T-helper 1 cell (primary cell): ENCODE measurements at places on chromosomes 5 and 9.

DNA sequence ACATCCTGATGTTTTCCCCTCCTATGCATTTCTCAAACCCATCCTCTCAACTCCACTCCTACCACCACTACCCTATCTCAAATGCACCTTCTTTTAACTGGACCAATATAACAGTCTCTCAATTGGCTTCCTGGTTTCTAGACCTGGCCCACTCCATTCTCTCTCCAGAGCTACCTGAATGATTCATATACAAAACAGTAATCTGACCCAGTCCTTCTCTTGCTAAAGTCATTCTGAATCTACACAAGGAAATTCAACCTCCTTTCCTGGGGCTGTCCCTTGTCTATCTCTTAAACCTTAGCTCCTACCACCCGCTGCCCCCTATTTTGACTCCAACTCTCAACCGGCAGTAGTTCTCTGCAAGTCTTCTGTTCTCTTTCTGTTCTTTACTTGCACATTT lies 97.2 kb downstream of the PCSK1 start:
- DNase-seq = no peak

- DNase-seq = no peak
These were observed 2229.2 kb upstream of the C9orf72 start for GRCh38 chr9:29802454-29802853.

DNA sequence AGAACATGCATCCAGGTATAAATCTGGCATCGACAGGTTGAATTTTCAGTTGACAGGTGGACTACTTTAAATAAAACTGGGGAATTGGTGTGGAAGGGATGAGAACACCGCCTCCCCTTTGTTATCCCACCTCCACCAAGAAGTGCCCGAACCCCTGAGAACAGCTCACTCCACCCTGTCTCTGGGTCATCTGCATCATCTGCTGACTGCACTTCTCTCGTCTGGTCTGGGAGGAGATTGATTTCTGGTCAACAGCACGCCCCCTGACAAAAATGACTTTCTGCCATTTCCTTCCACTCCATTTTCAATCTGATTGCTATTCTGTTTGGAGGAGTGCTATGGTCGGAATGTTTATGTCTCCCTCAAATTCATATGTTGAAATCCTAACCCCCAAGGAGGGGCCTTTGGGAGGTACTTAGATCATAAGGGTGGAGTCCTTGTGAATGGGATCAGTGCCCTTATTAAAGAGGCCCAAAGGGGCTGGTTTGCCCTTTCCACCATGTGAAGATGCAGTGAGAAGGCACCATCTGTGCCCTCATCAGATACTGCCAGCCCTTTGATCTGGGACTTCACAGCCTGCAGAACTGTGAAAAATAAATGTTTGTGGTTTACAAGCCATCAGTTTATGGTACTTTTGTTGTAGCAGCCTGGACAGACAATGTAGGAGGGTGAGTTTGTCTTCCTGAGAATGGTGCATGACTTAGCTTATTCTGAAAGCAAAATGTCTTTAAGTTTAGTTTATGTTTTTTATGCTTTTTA lies 145.7 kb downstream of the EGFLAM start:
- no peak for DNase-seq

DNA sequence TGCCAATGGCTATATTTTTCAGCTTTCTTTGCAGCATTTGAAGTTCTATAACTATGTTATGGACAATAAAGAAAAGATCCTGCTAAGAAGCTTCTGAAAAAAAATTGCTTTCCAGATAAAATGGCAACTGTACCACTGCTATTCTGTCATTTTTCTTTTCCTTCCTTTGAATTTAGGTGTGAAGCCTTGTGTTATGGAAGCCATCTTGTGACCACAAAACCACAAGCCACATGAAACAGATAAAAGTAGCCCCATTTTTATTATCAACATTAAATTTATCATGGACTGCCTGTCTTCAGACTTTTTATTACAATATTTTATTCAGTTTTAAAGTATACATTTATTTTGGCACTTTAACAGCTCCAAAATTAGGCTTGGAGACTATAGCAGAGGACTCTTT lies 289.9 kb upstream of the ACTBL2 start:
- DNase-seq = no peak

GRCh38 chr9:105194234-105194633 lies 50.2 kb upstream of the SLC44A1 start:
- DNase-seq = no peak

DNA sequence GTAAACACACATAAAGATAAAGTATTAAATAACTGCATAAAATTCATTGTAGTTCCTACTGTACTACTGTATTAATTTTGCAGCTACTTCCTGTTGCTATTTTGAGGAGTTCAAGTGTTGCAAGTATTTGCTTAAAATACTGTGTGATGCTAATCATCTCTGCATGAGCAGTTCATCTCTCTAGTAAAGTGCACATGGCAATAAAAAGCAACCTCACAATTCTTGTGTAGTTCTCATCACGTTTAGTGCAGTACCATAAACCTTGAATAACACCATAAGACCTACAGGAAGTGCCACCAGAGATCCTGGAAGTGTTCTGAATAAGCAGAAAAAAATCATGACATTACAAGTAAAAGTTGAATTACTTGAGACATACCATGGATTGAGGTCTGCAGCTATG lies 34.6 kb downstream of the CPLANE1 start:
- no peak for DNase-seq

DNA sequence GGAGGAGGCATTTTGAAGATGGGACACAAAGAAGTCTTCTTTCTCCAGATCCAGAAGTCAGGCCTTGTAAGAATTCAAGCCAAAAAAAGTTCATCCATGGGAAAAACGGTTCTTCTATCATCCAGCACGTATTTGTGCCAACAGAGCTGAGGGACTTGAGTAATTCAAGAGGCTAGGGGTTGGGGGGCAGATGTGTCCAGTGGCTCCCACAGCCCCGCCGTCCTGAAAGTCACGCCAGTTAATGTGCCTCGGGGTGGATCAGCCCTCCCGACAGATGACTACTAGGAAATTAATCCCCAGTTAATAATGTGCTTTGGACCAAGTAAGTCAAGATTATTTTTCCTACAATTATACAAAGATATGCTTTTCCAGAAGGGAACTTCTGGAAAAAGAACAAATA lies 23.4 kb downstream of the NREP start:
- DNase-seq = no peak

DNA sequence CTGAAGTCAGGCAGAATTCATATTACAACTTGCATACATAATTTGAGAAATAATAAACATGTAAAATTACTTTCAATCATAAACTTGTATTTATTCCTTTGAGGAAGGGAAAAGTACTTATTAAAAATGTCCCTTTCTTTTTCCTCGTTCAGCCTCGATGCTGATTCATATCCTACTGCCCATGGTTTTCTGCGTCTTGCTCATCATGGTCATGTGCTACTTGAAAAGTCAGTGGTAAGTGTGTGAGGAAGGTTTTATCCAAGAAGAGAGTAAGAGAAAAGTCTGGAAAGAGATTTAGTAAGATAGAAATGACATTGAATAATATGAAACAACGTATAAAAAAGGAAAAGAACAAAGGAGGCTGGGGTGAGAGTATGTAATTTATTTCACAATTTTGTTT lies 85.9 kb downstream of the OSMR start:
- DNase-seq = no peak

DNA sequence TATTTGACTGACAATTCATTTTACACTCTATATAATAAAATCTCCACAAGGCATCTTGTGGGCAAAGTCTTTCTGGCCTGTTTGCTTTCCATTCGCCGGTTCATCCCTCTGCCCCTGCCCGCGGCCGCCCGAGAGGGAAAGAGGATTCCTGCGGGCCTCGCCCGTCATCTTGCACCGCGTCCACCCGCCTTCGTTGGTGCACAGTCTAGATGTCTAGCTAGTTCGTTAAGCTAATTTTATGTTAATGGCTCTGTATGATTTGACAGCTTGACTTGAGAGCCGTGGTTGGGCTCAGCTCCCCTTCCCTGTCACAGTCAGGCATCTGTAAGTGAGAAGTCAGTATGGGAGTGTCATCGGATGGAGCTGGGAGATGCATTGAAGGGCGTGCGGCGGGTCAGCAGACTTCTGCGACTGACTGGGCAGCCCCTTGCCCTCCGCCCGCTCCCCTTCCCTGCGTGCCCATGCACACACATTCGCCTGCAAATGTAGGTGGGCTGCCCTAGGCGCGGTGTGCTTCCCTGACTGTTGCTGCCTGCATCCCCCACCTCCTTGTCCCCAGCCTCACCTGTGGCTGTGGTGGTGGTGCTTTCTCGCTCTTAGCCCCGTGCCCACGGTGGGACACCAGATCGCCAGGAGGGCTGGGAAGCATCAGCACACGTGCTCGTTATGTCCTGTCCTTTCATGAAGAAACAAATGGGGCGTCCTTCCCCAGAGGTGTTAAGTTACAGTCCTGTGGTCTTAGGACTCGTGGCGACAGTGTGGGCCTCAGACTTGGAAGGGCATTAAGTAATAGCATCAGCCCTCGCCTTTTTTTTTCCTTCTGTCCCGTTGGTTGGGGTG lies 25.9 kb upstream of the PRDM12 start:
- DNase-seq = no peak

GRCh38 chr9:104869811-104870210 lies 58.1 kb downstream of the ABCA1 start:
- no peak for DNase-seq

GRCh38 chr5:139696894-139697658 lies 48.9 kb downstream of the CXXC5 start:
- DNase-seq = no peak

DNA sequence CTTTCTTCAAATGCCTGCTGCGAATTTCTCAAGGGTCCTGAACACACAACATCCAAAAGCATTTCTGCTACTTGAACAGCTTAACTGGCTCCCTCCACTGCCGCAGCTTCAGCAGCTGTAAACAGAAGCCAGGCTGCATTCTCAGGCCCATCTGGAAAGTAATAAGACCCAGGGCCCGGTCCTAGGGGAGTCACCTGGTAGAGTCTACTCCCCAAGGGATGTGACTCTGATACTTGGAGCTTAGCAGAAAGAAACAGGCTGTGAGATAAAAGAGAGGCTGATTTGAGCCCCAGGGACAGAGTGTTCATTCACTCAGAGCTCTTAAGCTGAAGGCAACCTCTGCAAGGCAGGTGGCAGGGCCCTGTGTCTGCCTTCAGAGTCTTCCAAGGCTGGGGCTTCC lies 356.8 kb downstream of the SPOCK1 start:
- DNase-seq = no peak

DNA sequence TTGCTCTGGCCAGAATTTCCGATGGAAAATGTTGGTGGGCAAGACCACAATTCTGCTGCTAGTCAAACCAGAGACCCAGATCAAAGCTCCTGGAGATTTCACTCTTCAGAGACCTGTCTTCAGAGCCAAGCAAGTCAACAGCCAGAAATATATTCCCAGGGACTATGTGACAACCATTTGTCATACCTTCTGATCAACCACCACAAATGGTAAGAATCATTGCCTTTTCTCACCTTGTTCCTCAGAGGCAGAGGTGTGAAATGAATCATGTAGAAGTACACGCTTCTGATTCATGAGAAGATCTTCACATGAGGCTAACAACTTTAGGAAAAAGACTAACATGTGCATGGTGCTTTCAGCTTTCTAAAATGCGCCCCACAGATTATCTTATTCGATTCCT lies 53.5 kb downstream of the SUSD1 start:
- DNase-seq = no peak

DNA sequence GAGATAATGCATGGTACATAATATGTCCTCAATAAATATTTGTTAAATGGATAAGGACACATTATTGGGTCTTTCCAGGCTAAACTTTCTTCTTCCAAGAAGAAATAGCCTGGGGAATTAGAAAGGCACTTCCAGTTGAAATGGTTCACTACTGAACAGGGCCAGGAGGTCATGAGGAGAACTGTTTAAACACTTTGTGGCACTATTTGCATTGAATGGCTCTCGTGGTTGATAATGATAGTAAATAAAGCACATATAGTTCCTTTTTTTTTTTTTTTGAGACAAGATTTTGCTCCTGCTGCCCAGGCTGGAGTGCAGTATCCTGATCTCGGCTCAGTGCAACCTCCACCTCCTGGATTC lies 19.9 kb upstream of the CAST start:
- no peak for DNase-seq

DNA sequence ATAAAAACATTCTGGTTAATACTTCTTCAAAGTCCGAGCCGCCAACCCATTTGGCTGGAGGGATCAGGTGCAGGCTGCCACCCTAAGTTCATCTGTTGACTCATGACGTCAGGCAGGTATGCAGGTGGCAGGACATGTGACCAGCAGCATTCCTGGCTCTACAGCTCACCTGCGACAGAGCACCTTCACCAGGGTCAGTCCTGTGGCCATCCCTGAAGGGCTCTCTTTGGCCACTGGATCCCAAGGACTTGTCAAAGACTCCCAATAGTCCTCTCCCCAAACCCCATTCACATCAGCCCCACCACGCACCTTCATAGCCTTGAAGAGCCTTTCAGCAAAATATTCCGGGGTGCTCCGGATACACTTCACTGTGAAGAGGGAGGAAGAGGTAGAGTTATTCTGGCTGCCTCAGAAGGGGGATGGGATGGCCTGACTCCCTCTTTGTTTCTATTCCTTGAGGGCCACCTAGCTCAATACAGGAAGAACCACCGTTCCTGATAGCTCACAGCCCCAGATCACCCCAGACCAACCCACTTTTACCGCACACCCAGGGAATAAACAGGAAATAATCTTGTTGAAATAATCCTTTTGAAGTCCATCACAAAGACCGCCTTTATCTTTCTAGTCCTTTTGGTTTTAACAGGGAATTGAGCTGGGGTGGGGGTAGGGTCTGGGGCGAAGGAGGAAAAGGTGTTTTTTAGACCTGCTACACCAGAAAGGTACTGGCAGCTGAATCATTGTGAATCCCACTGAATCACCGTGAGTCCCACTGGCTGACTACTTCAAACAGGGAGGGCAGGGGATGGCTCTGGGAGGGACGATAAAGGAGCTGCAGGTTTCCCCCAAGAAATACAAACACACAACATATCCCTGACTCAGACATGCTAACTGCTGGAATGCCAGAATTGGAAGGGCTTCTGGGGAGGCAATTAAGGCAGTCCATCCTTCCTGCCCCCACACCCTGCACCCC lies 26.4 kb downstream of the ANXA6 start:
- no peak for DNase-seq

DNA sequence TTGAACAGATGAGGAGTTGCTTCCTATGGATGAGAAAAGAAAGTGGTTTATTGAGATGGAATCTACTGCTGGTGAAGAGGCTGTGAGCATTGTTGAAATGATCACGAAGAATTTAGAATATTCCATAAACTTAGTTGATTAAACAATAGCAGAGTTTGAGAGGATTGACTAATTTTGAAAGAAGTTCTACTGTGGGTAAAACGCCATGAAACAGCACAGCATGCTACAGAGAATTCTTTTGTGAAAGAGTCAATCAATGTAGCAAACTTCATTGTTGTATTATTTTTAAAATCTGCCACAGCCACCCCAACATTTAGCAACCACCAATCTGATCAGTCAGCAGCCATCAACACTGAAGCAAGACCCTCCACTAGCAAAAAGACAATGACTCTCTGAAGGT lies 309.1 kb downstream of the SPOCK1 start:
- no peak for DNase-seq

- DNase-seq = no peak
These were observed 189.5 kb downstream of the BRINP1 start for GRCh38 chr9:119179701-119180100.
